Tracheal epithelial cell (primary cell): ENCODE measurements at places on chromosomes 5 and 9. TPM values are rescaled to one million over a fixed set of nuclear protein-coding genes. Genes with fewer than 3 reads are reported as not detected.

The SPINK7 gene
- total RNA-seq = 2.9 and 4.3 TPM in 2 replicates

The ABL1 gene
- total RNA-seq = 20.7 and 24.8 TPM in 2 replicates

The ZNF454 gene
- total RNA-seq = 0.48 and 0.64 TPM in 2 replicates

The TYRP1 gene
- not detected in 2 replicates for total RNA-seq

The MZB1 gene
- total RNA-seq = 0.21 and 0.24 TPM in 2 replicates
